ENCODE measurements at places on chromosomes 16 and 17.

- DNase-seq: no peak
Measured at GRCh38 chr16:29688172-29688571, 9.2 kb downstream of the QPRT start.

DNA sequence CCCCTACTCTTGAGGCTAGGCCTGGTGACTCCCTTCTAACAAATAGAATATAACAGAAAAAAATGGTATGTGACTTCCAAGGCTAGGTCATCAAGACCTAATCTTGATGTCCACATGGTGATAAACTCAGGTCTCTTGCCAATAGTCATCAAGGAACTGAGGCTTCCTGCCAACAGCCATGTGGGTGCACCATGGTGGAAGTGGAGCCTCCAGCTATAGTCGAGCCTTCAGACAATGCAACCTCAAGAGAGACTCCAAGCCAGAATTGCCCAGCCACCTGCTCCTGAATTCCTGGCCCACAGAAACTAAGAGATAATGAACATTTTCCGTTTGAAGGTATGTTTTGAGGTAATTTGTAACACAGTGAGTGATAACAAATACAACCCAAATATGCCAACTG is 55.9 kb upstream of the SREBF1 start:
- DNase-seq: no peak

- peak; percentile 8 for DNase-seq
Measured at GRCh38 chr17:18248300-18248731, 10.2 kb downstream of the FLII start.

DNA sequence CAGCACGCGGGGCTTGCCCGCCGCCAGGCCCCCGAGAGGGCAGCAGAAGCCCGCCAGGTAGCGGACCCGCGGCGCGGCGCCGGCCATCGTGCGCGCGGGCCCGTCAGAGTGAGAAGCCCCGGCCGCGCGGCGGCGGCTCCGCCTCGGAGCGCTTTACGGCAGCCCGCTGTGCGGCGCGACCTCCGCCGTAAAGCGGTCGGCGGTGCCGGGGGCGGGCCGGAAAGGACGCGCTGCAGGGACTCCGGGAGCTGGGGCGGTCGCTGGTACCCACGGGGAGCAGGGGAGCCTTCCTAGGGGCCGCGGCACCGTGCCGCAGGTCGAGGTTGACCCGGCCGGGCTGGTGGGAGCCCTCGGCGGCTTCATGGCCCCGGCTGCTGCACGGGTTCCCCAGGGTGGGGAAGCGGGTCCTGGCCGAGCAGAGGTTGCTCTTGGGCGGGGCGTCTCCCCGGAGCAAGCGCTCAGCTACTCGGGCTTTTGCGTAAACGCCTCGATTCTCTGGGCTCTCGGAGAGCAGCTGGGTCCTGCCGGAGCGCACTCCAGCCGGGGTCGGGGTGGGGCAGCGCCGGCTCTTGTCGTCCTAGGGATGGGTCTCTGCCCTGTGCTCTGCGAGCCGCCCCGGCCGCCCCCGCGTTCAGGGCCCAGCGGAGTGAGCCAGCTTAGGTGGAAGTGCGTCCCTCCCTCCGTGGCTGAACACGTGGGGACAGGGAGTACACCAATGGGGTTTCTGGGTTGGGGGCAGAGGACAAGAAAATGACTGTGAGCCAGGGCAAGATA is at the start of gene FAAP100:
TSS of gene FAAP100 (minus strand) at position 110 of the 774 bp plus-strand sequence. CDS start at position 87, 23 bp downstream.
- no peak for DNase-seq

DNA sequence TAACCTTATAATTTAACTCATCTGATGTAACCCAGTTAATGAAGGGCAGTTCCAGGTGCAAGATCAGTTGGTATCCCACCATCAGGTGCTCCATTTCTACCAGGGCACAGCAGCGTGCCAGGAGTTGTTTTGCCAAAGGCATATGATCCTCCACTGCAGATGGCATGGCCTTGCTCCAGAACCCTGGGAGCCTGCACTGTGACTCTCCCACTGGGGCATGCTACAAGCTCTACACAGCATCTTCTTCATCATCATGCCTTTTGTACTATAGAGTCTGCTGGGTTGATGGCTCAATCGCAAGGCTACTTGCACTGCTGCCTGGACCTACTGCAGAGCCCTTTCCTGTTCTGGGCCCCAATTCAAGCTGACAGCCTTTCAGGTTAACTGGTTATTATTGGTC is 11.3 kb upstream of the MAPT start:
- no peak for DNase-seq

DNA sequence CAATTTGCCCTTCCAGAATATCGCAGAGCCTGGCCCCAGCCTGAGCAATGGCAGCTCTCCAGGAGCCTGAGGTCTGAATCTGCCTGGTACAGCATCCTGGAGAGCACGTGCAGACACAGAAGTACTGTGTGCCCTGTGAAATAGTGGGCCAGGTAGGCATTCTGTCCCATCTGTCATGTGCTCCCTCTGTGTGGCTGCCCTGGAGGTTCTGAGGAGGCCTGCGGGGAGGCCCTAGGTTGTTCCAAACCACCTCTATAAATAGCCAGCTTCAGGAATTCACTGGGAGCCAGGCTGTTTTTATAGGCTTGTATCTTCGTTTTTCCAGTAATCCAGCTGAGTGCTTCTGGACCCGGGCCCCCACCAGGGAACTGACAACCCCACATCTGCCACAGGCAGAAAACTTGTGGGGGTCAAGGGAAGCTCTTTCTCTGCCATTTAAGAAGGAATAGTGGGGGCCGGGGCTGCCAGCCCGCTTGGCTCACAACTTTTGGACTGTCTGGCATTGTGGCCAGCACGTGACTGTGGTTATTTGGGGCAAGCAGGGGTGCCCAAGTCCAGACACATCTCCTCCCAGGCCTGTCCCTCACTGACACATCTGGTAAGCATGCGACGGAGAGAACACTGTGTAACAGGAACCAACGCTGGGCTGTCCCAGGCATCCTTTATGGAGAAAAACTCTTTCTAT is 356.3 kb upstream of the TNRC6C start:
- DNase-seq: no peak

- no peak for DNase-seq
Measured at GRCh38 chr17:74466828-74467184, 372 bp downstream of the CD300A start.

GRCh38 chr16:23869052-23869451 is 33.3 kb downstream of the PRKCB start:
- DNase-seq: no peak

GRCh38 chr17:1643293-1643998 is 2.1 kb downstream of the SCARF1 start:
- no peak for DNase-seq

GRCh38 chr17:75087558-75088453 is at the start of gene SLC16A5:
SLC16A5 (plus strand) TSS chr17:75087954; CDS start chr17:75093637, 5,683 bp downstream.
- no peak for DNase-seq

DNA sequence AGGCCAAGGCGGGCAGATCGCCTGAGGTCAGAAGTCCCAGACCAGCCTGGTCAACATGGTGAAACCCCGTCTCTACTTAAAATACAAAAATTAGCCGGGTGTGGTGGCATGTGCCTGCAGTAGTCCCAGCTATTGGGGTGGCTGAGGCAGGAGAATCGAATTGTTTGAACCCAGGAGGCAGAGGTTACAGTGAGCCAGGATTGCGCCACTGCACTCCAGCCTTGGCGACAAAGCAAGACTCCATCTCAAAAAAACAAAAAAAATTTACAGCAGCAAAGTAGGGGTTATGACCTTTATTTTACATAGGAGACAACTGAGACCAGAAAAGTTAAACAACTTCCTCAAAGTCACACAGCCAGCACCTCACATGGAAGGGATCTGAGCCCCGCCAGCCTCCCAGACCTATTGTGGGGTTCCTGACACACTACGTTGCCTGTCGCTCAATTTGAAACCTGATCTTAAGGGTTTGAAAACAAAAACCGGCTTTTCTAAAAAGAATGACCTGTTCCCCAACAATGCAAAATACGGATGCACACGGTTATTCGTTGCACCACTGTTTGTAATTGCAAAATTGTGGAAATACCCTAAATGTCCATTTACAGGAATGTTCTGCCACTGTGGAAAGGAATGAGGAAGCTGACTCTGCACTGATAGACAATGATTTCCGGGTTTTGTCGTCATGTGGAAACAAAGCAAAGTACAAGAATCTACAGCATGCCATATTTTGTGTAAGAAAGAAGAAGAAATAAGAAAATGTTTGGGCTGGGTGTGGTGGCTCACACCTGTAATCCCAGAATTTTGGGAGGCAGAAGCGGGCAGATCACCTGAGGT is 77.2 kb downstream of the CNGB1 start:
- DNase-seq: no peak

DNA sequence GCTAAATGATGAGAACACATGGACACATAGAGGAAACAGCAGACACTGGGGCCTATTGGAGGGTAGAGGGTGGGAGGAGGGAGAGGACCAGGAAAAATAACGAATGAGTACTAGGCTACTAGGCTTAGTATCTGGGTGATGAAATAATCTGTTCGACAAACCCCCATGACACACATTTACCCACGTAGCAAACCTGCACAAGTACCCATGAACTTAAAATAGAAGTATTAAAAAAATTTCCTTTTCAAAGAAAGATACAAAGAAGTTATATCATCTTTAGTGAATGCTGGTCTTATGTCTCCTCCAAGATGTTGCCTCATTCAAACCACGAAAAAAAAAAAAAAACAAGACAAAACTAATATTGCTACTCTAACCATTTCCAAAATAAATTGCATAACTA is 31.7 kb downstream of the MBTD1 start:
- no peak for DNase-seq

DNA sequence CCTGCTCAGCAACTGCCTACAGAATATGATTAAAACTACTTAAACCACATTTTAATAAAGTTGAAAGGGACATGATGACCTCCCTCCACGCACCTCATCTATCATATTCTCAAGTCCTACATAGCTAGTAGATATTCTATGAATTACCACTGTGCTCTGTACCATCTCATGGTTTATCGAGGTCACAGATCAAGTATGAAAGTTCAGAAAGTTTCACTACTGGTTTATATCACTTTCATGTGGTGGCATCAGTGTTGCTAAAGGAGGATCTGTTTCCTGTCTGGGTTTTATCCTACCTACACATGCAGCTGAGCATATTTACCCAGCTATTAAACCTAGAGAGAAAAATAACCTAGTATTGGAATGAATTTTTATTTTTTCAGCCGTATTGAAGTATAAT is 214.9 kb upstream of the MON1B start:
- DNase-seq: no peak

DNA sequence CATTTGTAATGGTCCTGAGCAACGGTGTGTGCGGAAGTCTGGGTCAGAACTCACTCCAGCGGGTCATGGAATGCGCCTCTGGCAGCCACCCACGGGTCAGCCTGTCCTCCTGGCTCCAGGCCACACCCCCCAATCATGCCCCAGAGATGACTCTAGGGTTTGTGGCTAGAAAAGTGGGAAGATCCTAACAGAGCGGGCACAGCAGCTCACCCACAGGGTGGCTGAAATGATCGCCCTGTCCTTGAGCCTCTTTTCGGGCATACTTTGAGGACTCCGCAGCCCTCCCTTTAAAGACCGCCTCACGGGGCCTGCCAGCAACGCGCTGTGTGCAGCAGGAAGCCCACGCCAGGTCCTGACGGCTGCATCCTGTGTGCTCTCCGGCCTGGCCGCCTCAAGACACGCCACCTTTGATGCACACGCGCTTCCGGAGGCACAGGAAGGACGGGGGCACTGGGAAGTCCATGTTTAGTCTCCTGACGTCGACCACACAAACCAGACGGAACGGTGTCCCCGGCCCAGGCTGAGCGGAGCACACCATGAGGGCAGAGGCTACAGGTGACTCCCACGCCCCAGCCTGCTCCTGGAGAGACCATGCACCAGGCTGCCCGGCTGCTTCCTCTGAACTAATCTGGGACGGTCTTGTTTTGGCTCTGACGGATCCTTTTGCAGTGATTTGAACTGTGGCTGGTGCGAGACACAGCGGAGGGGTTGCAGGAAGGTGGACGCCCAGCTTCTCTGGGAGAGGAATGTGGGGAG is 92.9 kb downstream of the TBC1D16 start:
- DNase-seq: no peak

GRCh38 chr16:15593235-15593634 is 49.7 kb downstream of the MARF1 start:
- no peak for DNase-seq

- no peak for DNase-seq
Measured at GRCh38 chr16:30902029-30902972, 5.9 kb downstream of the CTF1 start.

- DNase-seq: no peak
Measured at GRCh38 chr17:59668816-59669215, 38.4 kb downstream of the PTRH2 start.

DNA sequence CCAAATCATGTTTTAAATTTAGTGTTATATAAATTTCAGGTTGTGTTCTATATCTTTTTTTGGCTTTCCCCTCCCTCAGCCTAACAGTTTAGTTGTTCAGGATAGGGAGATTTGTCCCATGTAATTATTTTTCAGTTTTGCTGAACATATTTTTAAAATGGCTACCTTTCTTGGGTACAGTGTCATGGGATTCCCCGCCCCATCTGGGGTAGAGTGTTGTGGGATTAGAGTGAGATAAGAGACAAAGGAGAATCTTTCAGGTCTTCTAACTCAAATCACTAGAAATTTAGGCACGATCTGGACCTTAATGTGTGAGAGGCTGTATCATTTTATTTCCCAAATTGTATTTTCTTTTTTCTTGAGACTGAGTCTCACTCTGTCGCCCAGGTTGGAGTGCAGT is 24.8 kb downstream of the NFAT5 start:
- DNase-seq: no peak

GRCh38 chr17:50101346-50102163 is 6.4 kb downstream of the PDK2 start:
- DNase-seq: no peak

DNA sequence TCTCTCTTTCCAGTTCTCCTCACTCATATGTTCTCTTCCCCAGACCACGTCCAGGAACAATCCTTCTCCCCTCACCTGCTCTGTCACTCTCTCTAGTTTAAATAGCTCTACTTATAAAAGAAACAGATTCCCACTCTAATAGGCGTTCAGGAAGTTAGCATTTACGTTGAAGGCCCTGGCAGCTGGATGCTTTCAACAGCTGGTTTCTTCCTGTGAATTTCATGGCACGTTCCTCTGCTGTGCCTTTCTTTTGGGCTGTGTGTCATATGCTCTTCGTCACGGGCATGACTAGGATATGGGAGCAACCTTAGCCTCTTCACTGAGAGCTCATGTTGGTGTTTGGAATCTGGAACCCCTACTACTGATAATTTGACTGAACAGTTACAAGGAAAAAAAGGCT is 73.2 kb downstream of the ZNF18 start:
- no peak for DNase-seq

DNA sequence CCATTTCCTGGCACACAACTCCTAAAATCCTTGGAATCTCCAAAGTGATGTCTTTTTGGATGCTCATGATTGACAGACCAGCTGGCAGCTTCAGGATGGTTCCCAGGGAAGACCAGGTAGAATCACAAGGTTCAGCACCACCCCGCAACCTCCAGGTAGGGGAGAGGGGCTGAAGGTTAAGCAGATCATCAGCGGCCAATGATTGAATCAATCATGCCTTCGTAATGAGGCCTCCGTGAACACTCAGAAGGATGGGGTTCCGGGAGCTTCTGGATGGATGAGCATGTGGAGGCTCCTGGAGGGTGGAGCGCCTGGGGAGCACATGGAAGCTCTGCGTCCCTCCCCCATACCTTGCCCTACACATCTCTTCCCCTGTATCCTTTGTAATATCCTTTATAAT is 185.9 kb downstream of the SEC14L1 start:
- DNase-seq: no peak
